ENCODE measurements at places on chromosomes 6 and 20. TPM values are rescaled to one million over a fixed set of nuclear protein-coding genes. Genes with fewer than 3 reads are reported as not detected.

- DNase-seq: no peak
These were observed 1.7 kb downstream of the NR2E1 start for GRCh38 chr6:108167449-108168089.

DNA sequence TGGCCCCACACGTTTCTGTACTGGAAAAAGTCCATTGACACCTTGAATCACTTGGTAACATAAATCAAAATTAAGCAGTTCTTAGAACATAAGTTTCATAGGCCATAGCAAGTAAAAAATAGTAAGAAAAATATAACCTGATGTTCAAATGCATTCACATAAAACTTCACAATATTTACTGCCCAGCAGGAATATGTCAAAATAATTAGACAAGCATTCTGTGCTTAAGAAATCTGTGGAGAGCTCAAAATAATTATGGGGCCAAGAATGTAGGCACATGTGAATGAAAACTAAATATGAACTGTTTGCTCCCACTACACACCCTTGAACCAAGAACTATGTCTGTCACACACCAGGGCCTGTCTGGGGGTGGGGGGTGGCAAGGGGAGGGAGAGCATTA lies 70.8 kb downstream of the IPCEF1 start:
- DNase-seq: no peak

GRCh38 chr20:34150306-34151000 lies 38.4 kb upstream of the EIF2S2 start:
- no peak for DNase-seq

Gene C20orf96
- 5.0 TPM for total RNA-seq

Gene ZNF292
- 30.4 TPM for total RNA-seq

DNA sequence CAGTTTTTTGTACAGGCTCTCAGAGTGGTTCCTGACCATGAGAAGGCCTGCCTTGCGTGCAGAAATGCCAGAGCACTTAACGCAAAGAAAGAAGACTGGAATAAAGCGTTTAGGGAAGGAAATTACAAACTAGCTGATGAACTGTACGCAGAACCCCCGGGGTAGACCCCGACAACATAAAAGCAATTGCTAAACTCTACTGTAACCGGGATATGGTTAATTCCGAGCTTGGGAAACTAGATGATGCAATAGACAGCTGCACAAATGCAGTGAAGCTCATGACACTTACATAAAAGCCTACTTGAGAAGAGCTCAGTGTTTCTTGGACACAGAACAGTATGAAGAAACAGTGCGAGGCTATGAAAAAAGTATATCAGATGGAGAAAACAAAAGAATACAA lies 35.7 kb downstream of the CITED2 start:
- no peak for DNase-seq

DNA sequence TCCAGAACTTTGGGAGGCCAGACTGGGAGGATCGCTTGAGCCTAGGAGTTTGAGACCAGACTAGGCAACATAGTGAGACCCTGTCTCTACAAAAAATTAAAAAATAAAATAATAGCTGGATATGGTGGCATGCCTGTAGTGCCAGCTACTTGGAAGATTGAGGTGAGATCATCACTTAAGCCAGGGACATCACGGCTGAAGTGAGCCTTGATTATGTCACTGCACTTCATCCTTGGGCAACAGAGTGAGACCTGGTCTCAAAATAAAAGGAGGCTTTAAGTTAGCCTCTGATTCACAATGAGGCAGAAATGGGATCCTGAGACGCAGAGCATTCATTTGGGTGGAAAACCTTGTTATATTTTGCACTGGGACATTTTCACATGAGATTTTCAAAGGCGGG lies 57.0 kb downstream of the TULP4 start:
- DNase-seq: no peak

GRCh38 chr6:13367396-13367795 lies 39.1 kb upstream of the TBC1D7 start:
- no peak for DNase-seq

- no peak for DNase-seq
These were observed 47.4 kb upstream of the STX16 start for GRCh38 chr20:58603721-58604120.

Gene SNX21
- 46.7 TPM for total RNA-seq

- DNase-seq: no peak
These were observed 13.0 kb downstream of the PSMG4 start for GRCh38 chr6:3271756-3272155.

DNA sequence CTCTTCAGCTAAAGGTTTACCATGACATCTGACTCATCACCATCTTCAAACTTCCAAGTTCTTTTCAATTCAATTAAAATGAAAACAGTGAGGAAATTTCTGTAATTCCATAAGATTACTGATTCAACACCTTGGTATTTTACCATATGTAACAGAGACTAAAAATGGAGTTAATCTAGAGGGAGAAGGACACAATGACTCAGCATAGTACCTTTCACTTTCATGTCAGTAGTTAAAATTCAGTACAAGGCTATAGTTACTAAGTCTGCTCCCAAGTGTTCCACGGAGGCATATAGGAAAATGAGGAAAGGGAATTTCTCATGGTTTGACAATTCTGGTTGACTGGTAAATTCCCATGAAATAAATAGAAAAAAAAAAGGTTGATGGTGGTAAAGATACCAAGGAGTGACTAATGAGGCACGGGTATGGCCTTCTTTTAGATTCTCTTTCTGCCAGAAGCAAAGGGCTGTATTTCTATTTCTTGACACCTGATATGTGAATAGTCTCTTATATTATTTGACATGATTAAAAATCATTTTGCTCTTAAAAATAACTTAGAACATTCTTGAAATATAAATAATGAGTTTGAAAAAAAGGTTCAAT lies 526.7 kb upstream of the ADGRB3 start:
- no peak for DNase-seq

All from mesenteric fat pad (tissue), 1 donor.